Activated naive CD4-positive, alpha-beta T cell treated with Interleukin-2 at 50 U/mL for 16 hours (primary cell): ENCODE measurements at places on chromosomes 13 and 19.

DNA sequence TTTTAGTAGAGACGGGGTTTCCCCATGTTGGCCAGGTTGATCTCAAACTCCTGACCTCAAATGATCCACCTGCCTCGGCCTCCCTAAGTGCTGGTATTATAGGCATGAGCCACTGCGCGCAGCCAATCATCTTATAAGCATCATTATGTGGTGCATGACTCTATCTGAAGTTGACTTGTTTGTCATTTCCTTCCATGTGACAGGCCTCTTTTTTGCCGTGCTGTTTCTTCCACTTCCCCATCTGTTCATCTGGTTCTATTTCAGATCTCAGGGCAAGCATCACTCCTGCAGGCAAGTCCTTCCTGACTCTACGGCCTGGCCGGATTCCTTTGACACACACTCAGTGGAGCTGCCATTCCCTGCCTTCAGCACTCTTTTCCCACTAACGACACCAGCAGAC lies 15.2 kb downstream of the COL5A3 start:
- DNase-seq: no peak

DNA sequence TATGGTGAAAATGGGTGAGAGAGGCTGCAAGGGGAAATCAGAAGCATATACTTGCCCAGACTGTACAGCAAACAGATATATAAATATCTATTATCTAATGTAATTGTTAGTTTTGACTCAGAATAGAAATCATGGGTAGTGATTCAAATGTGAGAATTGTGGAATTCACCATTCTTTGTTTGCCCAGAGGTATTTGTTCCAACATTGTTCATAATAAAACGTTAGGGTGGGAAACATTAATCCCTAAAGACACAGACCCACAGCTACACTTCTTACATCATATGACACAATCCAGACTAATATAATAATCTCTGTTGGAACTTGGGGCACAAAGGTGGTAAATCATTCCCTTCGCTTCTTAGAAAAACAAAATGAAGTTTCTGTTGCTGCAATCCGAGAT lies 646.5 kb upstream of the SLITRK6 start:
- DNase-seq: no peak

DNA sequence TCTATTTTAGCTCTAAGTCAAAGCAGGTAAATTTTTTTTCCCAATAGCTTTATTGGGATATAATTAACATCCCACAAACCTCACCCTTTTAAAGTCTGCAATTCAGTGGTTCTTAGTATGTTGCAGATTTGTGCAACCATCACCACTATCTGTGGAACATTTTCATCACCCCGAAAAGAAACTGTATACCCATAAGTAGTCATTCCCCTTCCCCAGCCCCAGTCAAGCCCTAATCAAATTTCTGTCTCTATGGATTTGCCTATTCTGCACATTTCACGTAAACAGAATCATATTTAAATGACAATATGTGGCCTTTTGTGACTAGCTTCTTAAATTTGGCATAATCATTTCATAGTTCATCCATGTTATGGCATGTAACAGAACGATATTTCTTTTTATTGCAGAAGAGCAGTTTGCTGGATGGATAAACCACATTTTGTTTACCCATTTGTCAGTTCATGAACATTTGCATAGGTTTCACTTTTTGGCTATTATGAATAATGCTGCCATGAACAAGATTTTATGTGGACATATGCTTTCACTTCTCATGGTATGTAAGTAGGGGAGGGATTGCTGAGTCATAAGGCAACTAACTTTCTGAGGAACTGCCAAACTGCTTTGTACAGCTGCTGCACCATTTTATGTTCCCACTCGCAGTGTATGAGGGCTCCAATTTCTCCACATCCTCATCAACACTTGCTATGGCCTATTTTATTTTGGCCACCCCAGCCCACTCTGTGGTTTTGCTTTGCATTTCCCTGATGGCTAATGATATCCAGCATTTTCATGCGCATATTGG lies 10.9 kb downstream of the SLC46A3 start:
- no peak for DNase-seq

- no peak for DNase-seq
Observed at GRCh38 chr13:35914662-35915061, 216.5 kb downstream of the DCLK1 start.

DNA sequence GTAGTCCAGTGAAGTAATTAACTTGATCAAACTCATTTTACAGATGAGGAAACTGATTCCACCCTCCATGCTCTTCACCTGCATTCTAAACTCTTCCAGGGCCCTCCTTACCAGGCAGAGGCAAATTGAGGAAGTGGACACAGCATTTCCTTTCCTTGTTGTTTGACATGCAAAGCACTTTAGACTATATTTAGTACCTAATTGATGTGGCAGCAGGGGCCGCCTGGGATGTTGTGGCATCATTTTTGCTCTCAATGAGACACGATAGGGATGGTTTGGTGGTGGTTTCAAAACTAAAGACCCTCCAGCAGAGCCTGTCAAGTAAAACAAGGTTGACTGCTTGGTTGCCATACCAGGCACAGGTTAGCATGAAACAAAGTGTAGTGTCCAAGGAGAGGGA lies 7.9 kb downstream of the SIPA1L3 start:
- no peak for DNase-seq

DNA sequence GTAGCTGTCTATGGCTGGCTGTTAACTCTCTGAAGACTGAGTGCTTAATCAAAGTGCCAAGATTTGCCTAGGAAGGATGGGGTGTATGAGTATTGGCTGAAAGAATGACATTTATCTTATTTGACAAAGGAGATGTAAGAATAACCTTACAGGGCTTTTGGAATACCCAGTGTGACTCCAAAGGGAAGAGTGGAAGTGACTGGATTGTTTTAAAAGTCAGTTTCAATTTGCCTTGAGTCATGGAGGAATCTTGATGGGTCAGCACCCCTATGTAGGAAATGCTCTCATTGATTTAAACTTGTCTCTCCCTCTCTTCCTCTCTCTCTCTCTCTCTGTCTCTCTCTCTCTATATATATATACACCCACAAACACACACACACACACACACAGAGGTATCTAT lies 118.4 kb upstream of the CLDN10 start:
- DNase-seq: no peak

DNA sequence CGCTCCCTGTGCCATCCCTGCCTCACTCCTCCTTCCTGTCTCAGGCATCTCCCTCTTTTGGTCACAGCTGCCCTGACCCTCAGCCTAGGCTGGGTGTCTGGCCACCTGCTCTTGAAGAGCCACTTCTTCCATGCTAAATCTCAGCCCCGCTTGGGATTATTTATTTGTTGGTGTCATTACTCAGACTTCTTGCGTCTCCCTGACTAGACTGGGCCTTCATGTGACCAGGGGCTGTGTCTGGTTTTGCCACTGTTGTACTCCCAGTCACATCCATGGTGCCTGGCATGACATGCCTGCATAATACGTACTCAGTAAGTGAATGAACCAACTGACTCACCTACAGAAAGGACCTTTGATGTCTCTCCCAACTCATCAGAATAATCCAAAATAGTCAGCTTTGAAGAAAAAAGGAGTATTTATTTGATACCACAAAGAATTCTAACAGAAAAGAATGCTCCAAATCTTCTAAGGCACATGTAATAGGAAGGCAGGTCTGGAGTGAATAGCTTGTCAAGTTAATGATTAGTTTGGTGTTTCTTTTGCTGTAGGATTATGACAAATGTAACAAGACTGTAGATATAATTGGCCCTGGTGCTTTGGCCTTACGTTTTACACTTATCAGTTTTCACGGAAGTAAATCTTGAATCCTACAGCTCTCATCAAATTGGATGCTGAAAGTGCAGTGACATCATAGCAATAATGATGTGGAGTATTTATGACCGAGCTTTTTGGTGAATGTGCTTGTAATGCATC lies 84.0 kb downstream of the ALOX5AP start:
- DNase-seq: no peak

DNA sequence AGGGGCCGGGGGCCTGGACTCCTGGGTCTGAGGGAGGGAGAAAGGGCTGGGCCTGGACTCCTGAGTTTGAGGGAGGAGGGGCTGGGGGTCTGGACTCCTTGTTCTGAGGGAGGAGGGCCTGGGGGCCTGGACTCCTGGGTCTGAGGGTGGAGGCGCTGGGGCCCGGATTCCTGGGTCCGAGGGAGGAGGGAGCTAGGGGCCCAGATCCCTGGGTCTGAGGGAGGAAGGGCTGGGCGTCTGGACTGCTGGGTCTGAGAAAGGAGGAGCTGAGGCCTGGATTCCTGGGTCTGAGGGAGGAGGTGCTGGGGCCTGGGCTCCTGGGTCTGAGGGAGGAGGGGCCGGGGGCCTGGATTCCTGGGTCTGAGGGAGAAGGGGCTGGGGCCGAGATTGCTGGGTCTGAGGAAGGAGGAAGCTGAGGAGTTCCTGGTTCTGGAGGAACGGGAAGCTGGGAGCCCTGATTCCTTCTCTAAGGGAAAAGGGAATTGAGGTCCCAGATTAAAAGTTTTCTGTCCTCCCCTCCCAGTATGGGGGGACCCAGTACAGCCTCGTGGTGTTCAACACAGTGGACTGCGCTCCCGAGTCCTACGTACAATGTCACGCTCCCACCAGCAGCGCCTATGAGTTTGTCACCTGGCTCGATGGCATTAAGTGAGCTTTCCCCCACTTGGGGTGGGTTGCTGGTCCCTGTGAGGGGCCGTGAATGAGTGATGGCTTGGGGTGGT lies 721 bp downstream of the MED25 start:
- DNase-seq: no peak

- DNase-seq: peak; percentile 82
Observed at GRCh38 chr19:18007044-18007916, 690 bp upstream of the ARRDC2 start.
